ENCODE measurements at places on chromosomes 5 and 9.

DNA sequence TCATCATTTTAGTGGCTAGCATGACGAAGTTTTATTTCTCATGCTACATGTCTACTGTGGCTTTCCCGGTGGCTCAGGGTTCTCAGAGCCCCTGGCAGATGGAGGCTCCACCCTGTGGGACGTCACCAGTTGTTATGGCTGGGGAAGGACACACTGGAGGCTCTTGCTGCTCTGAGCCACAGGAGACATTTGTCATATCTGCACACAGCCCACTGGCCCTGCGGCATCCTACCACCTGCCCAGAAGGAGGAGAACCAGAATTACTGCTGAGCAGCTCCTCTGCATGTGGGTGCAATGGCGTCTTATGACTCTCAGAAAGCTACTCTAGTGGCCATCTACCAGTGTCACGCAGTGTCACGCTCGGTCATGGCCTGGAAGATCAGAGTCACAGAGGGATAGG, 6.6 kb downstream of the OR13J1 start:
- no peak for DNase-seq

- no peak for DNase-seq
Measured at GRCh38 chr9:104805441-104805840, 41.5 kb downstream of the NIPSNAP3B start.

GRCh38 chr9:75431375-75431774, 343.1 kb downstream of the OSTF1 start:
- no peak for DNase-seq

GRCh38 chr9:134209731-134210311, 45.5 kb upstream of the RNU6ATAC start:
- no peak for DNase-seq

DNA sequence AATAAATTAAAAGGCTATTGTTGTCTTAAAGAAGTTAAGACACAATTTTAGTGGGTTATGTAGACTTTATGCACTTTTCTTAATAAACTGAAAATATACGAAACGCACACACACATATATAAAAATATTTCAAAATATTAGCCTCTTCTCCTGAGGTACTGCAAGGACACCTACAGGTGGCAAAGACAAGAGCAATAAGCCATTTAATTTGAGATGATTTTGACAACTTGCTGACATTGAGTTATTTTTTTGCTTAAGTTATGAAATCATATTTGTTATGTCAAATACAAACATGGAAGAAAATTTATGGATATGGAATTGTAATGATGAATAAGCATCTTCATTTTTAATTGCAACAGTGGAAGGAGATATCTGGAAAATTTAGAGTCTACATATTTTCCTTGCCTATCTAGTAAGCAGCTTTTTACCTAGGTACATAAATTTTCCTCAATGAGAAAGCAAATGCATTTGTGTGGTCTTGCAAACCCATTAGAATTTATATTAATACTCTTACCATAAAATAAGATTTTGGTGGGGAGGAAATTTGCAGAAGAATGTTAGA, 301.6 kb downstream of the ISL1 start:
- no peak for DNase-seq

- DNase-seq: no peak
Measured at GRCh38 chr9:109683521-109683920, 96.5 kb upstream of the PALM2AKAP2 start.

DNA sequence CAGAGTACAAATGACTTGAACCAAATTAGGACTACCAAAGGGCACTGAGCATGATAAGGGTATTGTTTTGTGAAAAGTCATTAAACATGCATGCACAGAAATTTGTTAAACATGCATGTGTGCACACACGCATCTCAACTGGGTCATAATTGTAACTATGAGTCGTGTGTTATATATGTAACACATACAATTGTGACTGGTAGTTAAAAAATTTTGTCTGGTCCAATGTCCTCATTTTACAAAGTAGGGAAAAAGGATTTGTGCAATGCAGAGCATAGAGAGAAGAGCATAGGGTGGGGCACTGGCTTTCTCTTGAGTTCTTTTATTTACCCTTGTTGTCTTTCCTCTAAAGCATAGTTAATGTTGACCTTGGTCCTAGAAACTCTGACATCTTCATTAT, 19.3 kb upstream of the IGFBPL1 start:
- no peak for DNase-seq

DNA sequence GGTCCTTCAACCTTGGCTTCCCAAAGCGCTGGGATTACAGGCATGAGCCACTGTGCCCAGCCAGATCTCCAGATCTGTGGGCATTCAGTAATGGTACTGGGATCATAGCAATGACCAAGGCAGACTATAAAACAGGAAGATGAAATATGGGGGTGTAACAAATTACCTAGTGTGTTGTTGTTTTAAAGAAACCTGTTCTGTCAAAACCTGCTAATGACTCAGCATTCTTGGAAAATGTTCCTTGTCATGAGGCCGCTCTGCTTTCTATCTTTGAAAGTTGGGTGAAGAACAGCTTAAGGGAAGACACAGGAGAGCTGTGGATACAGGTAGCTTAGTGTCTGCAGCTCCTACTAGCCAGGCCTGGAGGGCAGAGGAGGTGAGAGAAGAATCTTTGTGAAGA, 19.4 kb downstream of the TARS1 start:
- DNase-seq: no peak

GRCh38 chr5:9108162-9108561, 437.7 kb downstream of the SEMA5A start:
- DNase-seq: no peak

DNA sequence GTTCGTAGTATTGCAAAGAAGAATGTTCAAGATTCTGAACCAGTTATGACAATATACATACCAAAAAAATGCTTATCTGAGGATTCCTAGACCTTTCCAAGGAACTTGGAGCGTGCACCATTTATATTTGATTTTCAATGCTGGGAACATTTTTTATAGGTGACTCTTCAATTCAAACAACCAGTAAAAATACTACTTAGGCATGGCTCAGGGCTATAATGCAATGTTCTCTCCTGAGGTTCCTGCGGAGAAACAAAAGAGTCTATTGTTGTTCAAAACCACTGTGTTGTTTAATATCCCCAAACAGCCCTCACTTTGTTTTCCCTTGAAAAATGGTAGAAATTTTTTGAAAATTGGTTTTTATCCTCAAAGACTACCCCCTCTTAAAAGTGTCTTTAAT, 335.7 kb upstream of the IZUMO3 start:
- DNase-seq: no peak

- no peak for DNase-seq
Measured at GRCh38 chr5:54696931-54697330, 179.4 kb downstream of the SNX18 start.

DNA sequence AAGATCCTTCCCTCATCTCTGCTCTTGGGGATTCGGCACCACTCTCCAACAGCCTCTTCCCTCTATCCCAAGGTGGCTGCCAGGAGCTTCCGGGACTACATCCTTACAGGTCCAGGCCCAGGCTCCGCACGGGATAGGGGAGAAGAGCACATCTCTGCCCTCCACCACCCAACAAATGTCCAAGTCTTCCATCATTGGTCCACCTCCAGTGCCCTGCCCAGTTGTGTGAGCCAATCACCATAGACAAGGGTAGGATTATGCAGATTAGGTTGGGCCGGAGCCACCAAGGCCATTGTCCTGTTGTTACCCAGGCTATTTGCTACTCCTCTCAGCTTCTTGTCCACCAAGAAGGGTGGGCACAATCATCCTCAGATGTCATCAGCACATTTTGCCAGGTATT, 9.1 kb downstream of the UNC5A start:
- DNase-seq: no peak

GRCh38 chr5:137957948-137958347, 68.7 kb downstream of the PKD2L2 start:
- no peak for DNase-seq

- no peak for DNase-seq
Measured at GRCh38 chr5:74476819-74477453, 163.6 kb downstream of the ENC1 start.

DNA sequence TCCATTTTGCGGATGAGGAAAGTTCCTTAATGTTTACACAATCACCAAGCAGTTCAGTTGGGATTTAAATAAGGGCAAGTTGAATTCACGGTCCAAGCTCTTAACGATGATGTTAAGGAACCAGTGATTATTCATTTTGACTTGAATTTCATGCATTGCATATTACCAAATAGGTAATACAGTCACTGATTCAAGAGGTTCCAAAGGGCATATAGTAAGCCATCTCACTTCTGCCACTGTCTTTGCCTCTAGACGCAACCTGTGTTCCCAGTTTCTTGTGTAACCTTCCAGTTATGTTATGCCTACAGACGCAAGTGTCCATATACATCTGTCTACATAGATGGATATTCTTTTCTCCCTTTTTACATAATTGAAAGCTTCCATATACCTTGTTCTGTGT, 39.9 kb upstream of the EPB41L4B start:
- DNase-seq: no peak

DNA sequence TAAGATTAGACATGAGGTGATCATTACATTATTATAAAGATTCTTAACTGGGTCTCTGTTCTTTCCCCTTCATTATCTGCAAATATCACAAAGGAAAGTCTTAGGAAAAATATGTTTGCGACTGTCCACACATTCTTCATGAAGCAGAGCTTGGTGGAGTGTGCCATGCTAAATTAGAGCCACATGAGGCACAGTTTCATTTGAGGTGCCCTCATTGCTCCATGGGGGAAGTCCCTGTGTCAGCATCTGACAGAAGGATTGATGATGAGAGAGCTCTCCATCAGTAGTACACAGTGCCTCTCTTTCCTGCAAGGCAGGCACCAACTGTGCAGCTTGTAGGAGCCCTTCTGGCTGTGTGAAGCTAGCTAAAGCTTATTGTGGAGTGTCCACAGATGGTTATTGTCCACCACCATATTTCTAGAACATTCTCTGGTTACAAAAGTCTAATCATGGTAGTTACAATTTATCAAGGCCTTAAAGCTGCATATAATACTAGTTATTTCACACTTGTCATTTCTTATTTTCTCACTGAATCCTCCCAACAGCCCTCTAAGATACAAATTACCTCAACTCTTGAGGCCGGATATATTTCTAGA, 63.9 kb downstream of the C9orf152 start:
- DNase-seq: no peak

- no peak for DNase-seq
Measured at GRCh38 chr5:81187885-81188284, 45.2 kb upstream of the CKMT2 start.

DNA sequence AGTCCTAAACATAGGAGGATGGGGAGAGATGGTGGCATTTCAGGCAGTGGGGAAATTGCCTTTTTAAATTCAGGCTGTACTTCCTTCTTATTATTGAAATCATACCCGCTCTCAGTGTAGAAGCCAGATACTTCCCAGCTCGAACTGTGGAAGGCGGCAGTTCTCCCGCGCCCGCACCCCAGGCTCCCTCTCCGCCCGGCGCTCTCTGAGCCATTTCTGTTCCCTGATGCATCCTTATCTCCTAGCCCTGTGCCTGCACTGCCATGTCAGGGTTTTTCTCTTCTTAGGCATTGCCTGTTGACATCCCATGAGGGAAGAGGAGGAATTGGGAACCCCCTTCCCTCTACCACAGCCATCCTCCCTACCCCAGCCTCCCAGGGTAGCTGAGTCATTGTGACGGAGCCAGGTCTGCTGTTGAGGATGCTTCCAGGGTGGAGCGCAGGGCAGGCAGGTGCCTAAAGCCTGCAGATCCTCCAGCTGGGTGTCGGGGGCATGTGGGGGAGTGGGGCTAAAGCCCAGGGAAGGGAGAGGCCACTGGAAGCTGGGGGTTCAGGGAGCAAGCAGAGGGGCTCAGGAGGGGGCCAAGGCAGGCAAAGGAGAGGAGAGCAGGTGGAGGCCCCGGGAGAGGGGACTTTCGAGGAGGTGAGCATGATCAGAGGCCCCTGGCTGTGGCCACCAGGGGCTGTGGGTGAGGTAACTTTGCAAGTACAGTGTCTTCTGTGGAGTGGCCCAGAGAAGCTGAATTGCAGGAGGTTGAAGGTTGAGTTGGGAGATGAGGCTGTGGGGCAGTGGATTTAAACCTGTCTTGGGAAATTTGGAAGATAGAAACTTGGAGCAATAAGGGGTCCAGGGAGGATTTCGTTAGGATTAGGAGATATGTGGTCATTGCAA, 16.2 kb downstream of the LAMC3 start:
- no peak for DNase-seq

DNA sequence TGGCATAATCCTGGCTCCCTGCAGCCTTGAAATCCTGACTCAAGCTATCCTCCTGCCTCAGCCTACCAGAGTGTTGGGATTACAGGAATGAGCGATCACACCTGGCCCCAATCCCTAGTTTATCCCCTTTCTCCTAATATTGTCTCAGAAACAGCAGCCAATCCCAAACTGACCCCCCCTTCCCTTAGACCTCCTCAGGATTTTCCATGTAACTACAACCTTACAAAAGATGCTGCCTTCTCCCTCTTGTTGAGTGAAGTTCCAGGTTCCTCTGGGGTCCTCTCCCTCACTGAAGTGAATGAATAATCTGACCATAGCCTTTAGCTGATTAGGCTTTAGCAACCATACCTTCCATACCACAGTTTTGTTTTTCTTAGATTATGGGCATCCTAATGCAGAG, 25.9 kb upstream of the MSANTD3 start:
- no peak for DNase-seq

- DNase-seq: no peak
Measured at GRCh38 chr5:137832416-137832815, 35.2 kb upstream of the MYOT start.

DNA sequence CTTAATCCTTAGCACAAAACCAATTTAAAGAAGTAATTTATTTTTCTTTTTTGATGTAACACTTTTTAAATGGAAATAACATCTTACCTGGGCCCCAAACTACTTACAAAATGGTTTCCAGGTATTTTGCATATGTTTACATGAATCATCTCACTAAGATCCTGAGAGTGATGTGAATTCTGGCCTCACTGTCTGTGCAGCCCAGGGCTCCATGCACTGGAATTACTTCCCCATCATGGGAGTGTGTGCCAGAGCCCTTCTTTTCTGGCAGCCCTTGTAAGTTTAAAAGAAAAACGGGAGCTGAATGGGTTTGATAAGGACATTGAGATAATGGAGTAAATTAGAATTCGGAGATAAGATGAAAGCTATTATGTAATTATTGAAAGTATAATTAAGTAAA, 12.2 kb upstream of the F2R start:
- no peak for DNase-seq

Data from stimulated activated CD4-positive, alpha-beta T cell treated with anti-CD3 and anti-CD28 coated beads, Interleukin-15, amount 100 ng/mL, for 48 hours (primary cell).